ENCODE measurements at places on chromosomes 5 and 9.
A peak's percentile ranks its signal among the peaks of the same experiment; 100 is the strongest.

DNA sequence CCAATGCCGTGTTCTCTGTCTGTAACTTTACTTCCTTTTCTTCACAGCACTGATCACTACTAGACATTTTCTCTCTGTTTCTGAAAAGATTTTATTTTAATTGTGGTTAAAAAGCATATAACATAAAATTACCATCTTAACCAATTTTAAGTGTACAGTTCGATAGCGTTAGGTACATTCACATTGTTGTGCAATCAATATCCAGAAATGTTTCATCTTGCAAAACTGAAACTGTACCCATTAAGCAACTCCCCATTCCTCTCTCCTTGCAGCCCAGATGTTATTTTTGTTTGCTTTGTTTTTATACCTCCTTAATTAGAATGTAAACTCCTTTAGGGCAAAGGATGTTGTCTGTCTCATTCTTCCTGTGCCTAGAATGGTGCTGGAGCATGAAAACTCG lies 47.5 kb downstream of the COL27A1 start:
- no peak for DNase-seq

DNA sequence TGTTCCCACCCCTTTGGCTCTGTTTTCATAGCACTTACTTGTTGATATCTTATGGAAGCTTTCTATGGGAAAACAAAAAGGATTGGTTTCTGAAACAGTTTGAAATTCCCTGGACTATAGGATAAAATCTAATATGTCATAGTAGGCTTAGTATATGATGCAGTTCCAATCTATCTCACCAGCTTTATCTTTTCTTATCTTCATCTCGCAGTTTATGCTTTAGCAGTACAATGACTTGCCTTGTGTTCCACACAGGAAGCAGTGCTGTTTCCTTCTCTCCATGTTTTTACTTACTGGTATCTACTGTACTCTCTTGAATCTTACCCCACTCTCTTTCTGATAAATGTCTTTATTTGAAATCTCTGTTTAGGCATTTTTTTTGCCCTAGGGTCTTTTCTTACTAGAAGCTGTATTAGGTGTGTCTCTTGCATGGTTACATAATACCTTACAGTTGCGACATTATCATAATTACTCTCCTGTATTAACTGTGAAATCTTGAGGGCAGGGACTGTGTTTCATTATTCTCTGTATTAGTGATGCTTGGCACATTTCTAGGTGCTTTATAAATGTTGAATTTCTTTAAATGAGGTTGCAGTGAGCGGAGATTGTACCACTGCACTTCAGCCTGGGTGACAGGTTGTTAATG lies 76.3 kb downstream of the FOCAD start:
- DNase-seq = no peak

GRCh38 chr9:98778251-98778650 lies 18.1 kb downstream of the ANKS6 start:
- no peak for DNase-seq

DNA sequence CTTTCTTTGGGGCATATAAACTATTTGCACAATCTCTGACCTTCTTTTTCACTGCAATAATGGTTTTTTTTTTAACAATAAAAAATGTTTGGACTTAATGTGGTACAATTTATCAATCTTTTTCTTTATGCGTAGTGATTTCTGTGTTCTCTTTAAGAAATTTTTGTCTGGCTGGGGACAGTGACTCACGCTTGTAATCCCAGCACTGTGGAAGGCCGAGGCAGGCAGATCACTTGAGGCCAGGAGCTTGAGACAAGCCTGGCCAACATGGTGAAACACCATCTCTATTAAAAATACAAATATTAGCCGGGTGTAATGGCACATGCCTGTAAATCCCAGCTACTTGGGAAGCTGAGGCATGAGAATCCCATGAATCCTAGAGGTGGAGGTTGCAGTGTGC lies 72.3 kb downstream of the STK32A start:
- no peak for DNase-seq

- DNase-seq = no peak
Observed at GRCh38 chr5:134267366-134268018, 41.6 kb upstream of the PPP2CA start.

DNA sequence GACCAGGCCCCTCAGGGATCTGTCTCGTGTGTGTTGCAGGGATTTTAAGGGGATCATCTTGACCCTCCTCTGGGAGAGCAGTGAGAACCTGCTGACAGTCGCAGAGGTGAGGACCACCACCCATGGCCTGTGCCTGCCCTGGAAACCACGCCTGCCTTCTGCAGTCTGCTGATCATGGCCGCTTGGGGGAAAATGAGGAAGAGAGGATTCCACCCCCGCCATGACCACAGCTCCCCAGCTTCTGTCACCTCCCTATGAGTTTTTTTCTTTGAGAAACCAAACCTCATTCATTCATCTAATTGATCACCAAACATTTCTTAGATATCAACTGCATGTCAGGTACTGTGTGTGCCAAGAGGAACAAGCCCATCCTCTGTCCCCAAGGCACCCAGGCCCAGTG lies 46.3 kb upstream of the TDRD7 start:
- no peak for DNase-seq

DNA sequence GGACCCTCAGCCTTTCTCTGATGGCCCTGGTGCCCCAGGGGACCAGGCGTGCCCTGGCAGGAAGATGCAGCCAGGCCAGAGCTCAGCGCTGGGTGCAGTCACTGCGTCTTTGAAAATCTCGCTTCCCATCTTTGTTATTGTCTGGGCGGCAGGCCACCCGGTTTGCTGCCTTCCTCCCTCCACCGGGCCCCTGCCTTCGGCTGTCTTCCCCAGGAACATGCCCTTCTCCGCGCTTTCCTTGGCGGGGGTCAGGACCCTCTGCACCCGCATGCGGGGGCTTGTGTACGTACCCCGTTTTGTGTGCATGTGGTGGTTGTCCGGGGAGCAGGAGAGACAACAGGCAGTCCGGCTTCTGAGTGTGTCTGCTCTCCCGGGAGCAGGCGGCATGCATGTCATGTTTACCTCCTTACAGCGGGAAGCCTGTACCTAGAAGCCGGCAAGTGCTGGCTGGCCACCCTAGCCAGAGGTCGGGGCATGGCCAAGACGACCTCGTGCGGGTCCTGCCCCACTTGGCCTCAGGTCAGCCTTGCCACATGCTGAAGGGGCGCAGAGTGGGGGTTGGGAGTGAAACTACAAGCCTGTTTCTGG lies 49.5 kb downstream of the DAB2IP start:
- no peak for DNase-seq

- DNase-seq = no peak
Observed at GRCh38 chr5:135545099-135545498, 9.3 kb upstream of the NEUROG1 start.

GRCh38 chr5:171486613-171487012 lies 67.2 kb downstream of the FGF18 start:
- no peak for DNase-seq

DNA sequence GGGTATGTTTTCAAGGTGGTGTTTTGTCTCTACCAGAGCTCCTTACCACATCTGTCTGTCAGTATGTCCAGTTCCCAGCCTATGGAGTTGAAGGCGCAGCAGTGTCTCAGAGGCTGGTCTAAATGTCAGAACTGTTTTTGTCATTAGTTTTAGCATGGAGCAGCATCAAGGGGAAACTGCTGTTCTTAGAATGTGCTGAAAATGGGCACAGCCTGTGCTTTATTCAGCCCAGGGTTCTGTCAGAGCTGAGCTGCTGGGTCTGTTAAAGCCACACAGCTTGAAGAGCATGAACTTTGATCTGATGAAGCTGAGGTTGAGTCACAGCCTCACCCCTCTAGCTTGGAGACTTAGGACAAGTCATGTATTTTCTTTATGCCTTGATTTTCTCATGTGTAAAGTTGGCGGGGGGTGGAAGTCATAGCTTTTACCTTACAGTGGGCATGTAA lies 71.9 kb downstream of the RALGPS1 start:
- no peak for DNase-seq

DNA sequence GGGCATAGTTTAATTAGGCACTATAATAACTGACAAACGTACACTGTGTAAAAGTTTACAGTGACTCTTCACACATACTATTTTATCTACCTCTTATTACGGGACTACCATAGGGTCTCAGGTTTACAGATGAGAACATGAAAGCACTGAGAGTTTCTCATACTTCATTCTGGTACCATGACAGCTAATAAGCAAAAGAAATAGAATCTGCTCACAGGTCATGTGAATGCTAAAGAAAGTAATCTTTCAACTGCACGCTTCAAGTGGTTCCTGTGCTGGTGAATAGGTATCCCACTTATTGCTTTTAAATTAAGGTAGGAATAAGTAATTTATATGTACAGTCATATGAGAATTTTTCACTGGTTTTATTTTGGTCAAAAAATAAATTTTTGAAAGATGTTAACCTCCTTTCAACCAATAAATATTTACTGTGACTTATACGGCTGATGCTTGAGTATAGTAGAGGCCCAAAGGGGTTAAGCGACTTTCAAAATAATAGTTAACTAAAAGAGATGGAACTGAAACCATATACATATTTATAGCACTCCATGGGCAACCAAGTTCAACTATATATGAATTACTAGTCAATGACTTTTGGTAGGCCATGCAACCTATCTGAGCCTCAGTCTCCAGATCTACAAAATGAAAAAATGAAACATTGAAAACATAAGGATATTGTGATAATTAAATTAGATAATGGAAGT lies 8.1 kb downstream of the CDKN2A start:
- no peak for DNase-seq

DNA sequence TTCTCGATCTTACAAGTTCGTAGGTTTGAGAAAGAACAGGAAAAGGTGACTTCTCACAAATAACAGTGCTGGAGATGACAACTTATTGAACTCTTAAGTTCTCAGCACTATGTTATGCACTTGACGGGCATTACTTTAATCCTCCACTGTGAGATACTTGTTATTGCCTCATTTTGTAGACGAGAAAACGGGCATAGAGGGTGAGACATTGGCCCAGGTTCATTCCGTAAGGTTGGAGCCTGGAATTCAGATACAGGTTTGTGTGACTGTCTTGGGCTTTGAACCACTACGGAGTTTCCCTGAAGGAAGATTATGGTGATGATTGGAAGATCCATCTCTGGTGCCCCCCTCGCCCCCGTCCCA lies 657 bp downstream of the MAT2B start:
- DNase-seq = no peak

- DNase-seq = no peak
Observed at GRCh38 chr5:2459251-2459650, 292.2 kb downstream of the IRX2 start.

GRCh38 chr5:6675784-6676491 lies 37.3 kb upstream of the TENT4A start:
- no peak for DNase-seq

- peak; percentile 64 for DNase-seq
Observed at GRCh38 chr9:129568560-129569501, 52.1 kb downstream of the C9orf50 start.

GRCh38 chr5:168827636-168828035 lies 248.5 kb upstream of the PANK3 start:
- no peak for DNase-seq

DNA sequence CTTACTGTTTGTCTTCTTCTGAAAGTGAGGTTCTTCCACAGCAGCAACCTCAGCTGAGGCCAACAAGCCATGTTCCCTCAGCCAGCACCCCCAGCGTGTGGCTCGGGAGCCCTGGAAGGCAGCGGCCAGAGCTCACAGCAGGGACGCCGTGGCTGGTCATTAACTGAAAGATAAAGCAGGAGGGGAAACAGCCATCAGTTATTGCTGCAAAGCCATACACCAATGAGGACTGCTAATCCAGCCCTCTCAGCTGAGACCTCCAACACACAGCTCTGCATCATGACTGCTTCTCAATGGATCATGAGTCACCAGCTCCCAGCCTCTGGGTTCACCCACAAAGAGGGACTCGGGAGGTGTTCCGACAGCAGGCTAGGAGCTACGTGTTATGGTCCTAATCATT lies 24.3 kb downstream of the ABCA1 start:
- DNase-seq = no peak

DNA sequence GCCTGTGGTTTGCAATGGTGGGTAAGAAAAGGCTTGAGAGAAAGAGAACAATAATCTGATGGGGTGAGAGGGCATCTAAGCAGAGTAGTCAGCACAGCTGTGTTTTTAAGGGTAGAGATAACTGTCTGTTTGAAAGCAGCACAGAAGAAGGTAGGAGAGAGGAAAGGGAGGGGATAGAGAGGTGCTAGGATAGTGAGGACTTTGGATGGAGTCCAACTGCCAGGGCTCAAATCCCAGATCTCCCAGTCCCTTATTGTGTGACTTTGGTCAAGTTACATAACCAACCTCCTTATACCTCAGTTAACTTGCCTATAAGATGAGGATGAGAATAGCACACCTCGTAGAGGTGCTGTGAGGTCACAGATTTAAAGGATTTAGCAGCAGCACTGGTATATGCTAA lies 55.6 kb downstream of the GPR21 start:
- DNase-seq = no peak

- DNase-seq = no peak
Observed at GRCh38 chr5:53087621-53088121, 21.9 kb downstream of the MOCS2 start.

- DNase-seq = no peak
Observed at GRCh38 chr5:98529321-98529720, 244.1 kb upstream of the RGMB start.

GRCh38 chr9:134390537-134390936 lies 64.3 kb downstream of the RXRA start:
- DNase-seq = no peak

- DNase-seq = no peak
Observed at GRCh38 chr5:74655206-74655605, 14.7 kb upstream of the ENC1 start.

DNA sequence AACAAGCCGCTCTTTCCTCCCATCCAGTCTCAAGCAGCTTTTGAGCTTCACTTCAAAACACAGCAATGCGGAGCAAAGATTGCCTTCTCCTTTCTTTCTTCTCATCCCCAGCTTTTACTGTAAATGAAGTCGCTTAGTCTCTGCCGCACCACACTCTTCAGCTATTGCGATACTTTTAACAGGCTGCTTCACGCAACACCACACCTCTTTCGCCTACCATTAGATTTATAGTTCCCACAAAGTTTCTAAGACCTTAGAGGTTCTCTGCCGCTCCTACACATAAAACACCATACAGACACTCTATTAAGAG lies 711 bp downstream of the PGGT1B start:
- DNase-seq = no peak

DNA sequence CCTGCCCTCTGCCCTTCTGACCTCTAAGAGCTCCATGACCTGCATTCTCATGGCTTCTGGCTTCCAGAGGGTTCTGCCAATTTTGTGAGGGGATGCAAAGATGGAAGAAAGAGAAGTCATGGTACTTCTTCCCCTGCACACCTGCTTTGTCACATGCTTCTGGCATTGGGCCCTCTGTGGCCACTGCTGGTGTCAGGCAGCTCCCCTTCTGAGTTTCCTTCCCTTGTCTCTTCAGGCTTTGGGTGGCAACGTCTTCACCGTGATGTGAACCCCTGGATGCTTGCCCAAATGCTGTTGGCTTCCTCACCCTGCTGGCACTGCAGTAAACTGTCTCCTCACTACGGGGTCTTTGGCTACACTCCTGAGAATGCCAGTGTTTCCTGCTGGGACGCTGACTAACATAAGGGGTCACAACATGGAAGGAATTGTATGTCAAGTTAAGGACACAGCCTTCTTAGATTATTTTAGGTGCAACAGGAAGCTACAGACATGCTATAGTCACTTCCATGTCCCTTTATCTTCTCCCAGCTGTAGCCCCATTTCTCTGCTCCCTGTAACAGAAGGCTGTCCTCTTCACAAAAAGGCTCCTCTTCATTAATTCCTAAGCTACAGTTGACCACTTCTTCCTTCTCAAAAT lies 8.9 kb upstream of the CLINT1 start:
- no peak for DNase-seq
